Effector memory CD8-positive, alpha-beta T cell (primary cell): ENCODE measurements at places on chromosomes 2 and 18.
A peak's percentile ranks its signal among the peaks of the same experiment; 100 is the strongest.

DNA sequence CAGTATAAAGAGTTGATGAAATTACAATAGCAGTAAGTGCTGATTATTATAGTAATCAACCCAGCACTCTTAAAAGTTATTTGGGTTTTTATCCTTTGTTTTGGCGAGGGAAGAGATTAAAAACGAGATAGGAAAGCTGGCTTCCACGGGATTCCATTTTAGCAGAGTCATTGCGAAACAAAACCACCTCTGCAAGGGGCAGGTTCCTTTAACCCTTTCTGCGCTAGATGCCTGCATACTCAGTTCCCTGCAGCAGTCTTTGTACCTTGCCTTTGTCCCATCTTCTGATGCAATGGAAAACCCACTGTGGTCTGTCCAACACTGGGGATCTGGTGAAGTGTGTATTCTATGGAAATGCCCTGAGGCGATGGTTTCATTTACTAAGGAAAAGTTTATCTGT, 2.7 kb downstream of the YPEL5 start:
- H3K4me3 ChIP-seq, result peak overlapping the region; percentile 10
- H3K4me1 ChIP-seq, result peaks cover 54% of the 10 kb centered on the region
- no peaks in the 10 kb centered on the region for H3K27me3 ChIP-seq
- no peak for DNase-seq
- H3K27ac ChIP-seq, result peak overlapping the region; percentile 96

DNA sequence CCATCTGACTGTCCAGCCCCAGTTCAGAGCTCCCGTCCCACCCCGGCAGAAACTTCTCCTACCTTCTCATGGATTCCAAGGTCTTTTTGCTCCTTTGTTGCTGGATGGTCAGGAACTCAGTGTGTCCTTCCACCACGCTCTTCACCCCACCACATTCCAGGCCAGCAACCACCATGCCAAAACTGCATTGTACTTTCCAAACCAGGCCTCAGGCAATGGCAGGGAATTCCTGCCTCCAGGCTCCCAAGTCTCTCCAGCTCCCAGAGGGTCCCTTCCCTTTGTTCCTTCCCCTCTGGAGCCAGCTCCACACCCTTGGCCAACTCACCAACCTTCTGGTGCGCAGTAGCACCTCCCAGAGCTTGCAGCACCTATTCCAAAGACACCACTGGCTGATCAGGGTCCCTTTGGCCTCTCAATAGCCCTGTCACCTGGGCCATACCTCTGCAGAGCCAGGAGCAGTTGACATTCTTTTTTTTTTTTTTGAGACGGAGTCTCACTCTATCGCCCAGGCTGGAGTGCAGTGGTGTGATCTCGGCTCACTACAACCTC, 8.1 kb downstream of the CHMP1B start:
- no peak for DNase-seq
- H3K27me3 ChIP-seq, result peaks cover 6% of the 10 kb centered on the region
- peak overlapping the region; percentile 62 for H3K27ac ChIP-seq
- H3K4me1 ChIP-seq, result no peaks in the 10 kb centered on the region
- H3K36me3 ChIP-seq, result peaks cover 9% of the 10 kb centered on the region
- no peak overlapping the region for H3K4me3 ChIP-seq

DNA sequence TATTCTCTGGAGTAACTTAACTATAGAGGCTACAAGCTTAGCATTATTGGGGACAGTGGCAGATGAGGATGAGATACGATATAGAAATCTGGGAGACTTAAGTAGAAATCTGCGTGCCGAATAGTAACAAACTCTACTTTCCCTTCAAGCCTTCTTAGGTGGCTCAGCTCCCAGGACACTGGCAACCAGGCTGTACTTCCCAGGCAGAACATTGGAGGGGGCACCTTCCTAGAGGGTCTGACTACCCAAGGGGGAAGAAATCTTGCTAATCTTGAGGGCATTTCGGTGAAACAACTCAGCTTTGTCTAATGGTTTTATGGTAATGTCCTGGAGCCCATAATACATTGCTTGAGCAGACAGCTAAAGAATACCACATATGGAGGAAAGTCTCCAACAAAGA, 126.2 kb upstream of the DTNA start:
- H3K4me3 ChIP-seq, result no peak overlapping the region
- H3K4me1 ChIP-seq, result no peaks in the 10 kb centered on the region
- no peaks in the 10 kb centered on the region for H3K27me3 ChIP-seq
- H3K27ac ChIP-seq, result no peak overlapping the region
- no peak for DNase-seq

DNA sequence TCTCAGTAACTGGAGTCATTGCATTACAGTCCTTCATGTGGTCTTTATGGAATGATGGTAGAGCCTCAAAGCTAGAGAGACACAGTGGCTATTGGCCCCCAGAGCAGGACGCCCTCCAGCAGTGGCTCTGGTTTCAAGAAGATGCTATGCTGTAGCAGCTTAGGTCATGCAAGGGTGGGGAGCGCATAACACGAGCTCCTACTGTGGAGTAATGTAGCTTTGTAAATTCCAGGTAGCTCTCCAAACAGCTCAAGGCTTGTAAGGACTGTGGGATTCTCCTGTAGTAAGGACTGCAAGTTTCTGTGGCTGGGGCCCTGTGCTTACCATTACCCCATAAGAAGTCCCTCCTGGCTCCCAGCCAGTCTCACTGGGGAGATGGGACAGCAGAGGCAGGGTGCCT, 15.6 kb downstream of the APLF start:
- no peaks in the 10 kb centered on the region for H3K36me3 ChIP-seq
- DNase-seq, result no peak
- no peaks in the 10 kb centered on the region for H3K27me3 ChIP-seq
- no peaks in the 10 kb centered on the region for H3K4me1 ChIP-seq
- H3K27ac ChIP-seq, result no peak overlapping the region

- DNase-seq, result no peak
- no peak overlapping the region for H3K27ac ChIP-seq
- no peak overlapping the region for H3K4me3 ChIP-seq
- peaks cover 11% of the 10 kb centered on the region for H3K36me3 ChIP-seq
- peaks cover 16% of the 10 kb centered on the region for H3K4me1 ChIP-seq
Observed at GRCh38 chr2:28746429-28747111, 5.1 kb upstream of the PPP1CB start.

- DNase-seq, result no peak
- H3K27me3 ChIP-seq, result no peaks in the 10 kb centered on the region
- no peak overlapping the region for H3K4me3 ChIP-seq
- peaks cover 31% of the 10 kb centered on the region for H3K36me3 ChIP-seq
- H3K27ac ChIP-seq, result no peak overlapping the region
- H3K4me1 ChIP-seq, result peaks cover 2% of the 10 kb centered on the region
Observed at GRCh38 chr18:9539283-9539682, 64.0 kb downstream of the RALBP1 start.

DNA sequence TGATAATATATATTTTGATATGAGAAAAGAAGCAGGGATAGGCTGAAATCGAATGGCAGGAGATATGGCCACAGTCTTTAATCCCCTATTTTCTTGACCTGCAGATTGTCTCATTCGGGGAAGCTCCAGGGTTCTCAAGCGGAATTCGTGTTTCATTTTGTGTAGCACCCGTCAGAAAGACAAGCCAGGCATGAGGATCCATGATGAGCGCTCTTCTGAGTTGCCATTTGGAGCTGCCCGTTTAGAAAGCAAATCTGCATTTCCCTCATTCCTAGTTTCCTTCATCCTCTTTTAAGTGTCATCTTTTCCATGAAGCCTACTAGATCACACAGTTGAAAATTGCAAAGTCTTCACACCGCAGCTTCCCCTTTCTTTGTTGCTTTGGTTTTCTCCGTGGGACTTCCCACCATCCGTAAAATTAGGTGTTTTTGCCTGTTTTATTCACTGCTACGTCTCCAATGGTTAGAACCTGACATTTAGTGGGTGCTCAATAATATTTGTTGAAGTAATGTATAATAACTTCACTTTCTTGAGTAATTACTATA, 16.9 kb downstream of the HNMT start:
- H3K27ac ChIP-seq, result no peak overlapping the region
- no peaks in the 10 kb centered on the region for H3K4me1 ChIP-seq
